ENCODE measurements at places on chromosomes 7 and 10. TPM values are rescaled to one million over a fixed set of nuclear protein-coding genes. Genes with fewer than 3 reads are reported as not detected.

The STOX1 gene
- total RNA-seq, result 0.14 TPM

The ZNF804B gene
- total RNA-seq, result not detected

The CALHM2 gene
- total RNA-seq, result 1.7 TPM

The IGF2BP3 gene
- 28.0 TPM for total RNA-seq

Measured in airway epithelial cell (primary cell).